Naive thymus-derived CD4-positive, alpha-beta T cell (primary cell): ENCODE measurements at places on chromosomes 5 and 9. TPM values are rescaled to one million over a fixed set of nuclear protein-coding genes. Genes with fewer than 3 reads are reported as not detected.

DNA sequence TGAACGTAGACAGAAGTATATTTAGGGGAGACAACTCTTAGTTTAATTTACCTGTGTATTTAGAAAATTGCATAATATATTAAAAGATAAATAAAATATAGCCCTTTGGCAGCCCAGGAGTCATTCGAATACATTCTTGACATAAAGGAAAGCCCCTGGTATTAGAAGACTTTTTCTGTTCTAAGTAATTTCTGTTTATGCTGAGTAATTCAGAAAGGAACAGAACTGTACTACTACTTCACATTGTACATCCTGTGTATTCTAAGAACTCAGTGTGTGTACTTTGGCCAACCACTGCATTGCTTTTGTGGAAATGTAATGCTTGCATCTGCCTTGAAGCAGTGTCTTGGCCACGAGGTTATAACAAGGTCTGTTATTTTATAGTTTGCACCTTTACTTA, 136.4 kb downstream of the KDM4C start:
- no peak for DNase-seq

The GABBR2 gene
- total RNA-seq = not detected

DNA sequence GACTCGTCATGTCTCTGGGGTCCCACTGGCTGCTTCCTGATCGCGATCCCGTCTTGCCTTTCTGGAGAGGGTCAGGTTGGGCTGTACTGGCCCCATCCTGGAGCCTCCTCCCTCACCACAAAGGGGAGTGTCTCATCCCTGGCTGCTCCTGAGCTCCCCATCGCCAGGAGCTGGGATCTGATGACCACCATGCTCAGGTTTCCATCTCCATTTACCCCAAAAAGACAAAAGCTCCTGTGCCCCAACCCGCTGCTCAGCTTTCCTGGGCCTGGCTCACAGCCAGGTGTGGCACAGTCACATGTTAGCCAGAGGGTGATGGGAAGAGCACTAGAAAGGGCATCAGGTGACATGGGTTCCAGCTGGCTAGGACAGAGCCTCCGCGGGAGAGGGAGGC, 47.3 kb upstream of the CDKN2AIPNL start:
- DNase-seq = no peak

The CDC20B gene
- not detected for total RNA-seq

GRCh38 chr5:122129306-122129705, at the start of gene ZNF474:
ZNF474 (plus strand) TSS chr5:122129546; CDS start chr5:122151991, 22,445 bp downstream.
- no peak for DNase-seq

DNA sequence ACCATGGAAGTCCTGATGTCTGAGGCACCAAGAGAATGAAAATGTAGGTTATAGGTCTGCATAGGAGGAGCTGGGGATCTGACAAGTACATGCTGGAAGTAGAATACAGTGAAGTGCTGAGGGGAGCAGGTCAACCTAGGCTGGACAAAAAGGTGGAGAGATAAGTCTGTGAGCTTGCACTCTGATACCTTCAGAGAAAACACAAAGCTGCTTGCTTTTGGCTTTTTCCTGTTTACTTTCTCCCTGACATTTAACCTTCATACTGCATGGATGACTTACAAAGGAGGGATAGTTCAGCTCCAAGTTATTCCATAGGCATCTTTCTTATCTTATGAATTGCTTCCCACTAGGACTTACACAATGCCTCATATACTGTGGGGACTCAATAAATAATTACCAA, 256.7 kb upstream of the NREP start:
- no peak for DNase-seq

GRCh38 chr9:112037281-112038016, 137.6 kb downstream of the SUSD1 start:
- no peak for DNase-seq

The JAKMIP2 gene
- total RNA-seq = 4.1 and 4.5 TPM in 2 replicates

GRCh38 chr5:157613385-157614245, 38.0 kb upstream of the ADAM19 start:
- DNase-seq = no peak

The IL33 gene
- not detected in 2 replicates for total RNA-seq
